ENCODE measurements at places on chromosomes 4 and X.
A peak's percentile ranks its signal among the peaks of the same experiment; 100 is the strongest.

DNA sequence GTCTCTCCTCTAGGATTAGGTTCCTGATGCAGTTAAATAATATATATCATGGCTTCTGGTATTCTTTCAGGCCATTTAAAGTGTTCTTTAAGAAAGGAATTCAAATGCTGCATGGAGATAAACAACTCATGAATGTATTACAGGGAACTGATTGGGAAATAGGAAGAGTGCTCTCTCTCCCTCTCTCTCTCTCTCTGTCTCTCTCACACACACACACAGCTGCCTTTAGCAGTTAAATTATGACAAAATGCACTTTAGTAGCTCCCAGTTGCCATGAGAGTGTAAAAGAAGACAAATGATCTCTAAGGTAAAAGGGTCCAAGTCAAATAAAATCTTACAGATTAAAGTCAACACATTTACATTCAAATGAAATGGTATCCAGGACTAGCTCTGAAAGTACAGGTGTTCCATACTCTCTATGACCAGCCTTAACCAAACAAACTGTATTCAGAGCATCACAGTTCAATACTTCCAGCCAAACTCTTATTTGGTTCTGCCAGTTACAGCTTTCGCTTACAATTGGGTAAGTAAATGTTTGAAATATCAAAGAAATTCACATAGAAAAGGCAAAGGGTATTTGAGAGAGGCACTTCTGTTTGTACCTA is 94.7 kb upstream of the CXXC4 start:
- no peak for DNase-seq

DNA sequence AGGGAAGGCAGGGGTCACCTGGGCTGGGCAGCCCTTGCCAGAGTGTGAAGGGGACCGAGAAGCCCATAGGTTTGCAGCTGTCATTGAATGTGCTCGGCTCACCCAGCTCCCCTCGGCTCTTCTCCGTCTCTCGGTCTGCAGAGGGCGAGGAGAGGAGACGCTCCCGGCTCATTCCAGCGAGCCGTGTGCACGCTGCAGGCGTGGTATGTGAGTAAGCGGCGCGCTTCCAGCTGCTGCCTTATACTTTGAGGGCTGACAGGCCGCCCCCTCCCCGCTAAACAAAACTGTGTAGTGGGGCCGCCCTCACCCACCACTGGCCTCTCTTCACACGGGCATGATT is 23.0 kb upstream of the BCORL1 start:
- no peak for DNase-seq

DNA sequence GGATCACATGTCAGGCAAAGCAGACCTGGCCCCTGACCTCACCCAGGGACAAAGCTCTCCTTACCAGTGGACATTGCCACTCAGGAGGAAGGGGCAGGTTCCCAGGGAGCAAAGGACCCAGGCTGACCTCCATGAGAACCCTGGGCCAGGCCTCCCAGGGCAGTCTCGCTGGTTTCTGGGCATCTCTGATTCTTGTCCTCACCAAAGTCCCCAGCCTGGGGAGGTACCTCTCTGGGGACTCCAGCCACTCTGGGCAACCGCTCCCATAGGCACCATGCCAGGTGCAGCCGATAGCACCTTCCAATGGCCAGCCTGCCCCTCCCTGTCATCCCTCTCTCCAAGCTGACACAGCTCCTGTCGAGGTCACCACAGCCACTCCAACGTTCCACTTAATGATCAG is 7.9 kb downstream of the EVC2 start:
- no peak for DNase-seq

DNA sequence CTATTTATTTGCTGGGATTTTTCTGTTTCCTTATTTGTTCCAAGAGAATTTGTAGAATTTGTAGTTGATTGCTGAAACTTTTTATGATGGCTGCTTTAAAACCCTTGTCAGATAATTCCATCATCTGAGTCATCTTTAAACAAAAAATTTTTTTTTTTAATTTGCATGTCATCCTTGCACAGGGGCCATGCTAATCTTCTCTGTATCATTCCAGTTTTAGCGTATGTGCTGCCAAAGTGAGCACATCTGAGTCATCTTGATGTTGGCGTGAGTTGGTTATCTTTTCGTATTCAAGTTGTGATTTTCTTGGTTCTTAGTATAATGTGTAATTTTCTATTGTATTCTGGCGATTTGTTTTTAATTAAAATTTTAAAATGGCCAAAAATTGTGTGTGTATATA is 18.7 kb upstream of the ZNF157 start:
- no peak for DNase-seq

DNA sequence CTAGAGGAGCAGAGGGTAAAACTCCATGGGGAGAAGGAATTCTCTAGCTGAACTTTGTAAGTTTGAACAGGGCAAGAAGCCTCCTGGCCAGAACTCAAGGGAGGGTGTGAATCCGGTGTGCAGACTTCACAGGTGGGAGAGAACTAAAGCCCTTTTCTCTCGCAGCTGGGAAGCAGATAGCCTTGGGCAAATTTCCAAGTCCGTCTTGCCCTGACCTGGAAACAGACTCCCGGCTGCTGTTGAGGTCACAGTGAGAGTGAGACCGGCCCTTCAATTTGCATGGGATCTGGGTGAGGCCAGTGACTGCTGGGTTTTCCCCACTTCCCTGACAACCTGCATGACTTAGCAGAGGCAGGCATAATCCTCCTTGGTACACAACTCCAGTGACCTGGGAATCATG is 94.5 kb upstream of the ZNF827 start:
- no peak for DNase-seq

DNA sequence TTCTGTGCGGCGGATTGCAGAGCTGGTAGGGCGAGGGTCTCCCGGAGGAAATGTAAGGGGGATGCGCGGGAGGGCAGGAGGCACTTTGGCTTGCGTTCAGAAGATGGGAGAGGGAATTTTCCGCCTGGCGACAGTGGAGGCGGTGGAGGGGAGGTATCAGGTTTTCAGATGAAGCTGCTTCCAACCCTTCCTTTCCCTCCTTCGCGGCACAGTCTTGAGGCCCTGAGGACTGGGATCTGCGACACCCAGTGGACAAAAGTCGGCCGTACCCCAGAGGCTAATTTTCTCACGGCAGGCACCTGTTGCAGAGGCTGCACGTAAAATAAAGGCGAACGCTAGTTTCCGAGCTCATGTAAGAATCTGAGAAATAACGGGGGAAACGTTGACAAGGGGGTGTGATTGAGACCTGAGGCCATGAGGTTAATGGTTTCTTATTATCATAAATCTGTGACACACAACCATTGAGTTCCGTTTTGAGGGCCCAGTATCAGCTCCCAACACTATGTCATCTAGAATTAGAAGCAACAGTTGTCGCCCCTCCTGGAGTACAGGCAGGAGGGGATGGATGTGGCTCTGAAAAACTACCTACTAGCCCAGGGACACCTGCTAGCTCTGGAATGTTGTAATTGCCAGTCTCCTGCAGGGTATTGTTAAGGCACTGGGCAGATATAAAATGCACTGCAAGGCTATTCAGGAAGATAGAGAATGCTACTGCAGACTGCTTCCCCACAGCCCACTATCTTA is 1.1 kb downstream of the ZCCHC18 start:
- DNase-seq, result peak; percentile 23
